Stimulated activated CD8-positive, alpha-beta memory T cell treated with anti-CD3 and anti-CD28 coated beads, Interleukin-2, amount 100 ng/mL, for 1 hour (primary cell): ENCODE measurements at places on chromosomes 1 and 21.

DNA sequence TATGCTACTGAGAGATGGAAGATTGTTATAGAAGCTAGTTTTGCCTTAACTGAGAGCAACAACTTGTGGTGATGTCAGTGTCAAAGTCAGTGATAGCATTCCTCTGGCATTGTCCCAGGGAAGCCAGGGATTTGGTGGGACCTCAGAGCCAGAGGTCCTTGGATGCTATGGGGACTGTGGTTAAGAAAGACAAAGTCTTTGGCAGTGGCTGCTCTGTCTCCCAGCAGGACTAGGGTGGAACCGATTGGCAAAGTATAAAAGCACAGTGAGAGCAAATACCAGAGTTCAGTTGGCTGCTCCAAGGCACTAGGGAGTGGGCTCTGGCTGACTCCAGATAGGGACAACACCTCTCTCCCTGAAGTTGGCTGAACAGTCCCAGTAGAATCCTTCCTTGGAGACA lies 104.8 kb downstream of the GDAP2 start:
- no peak for DNase-seq

GRCh38 chr1:23838401-23838866 lies 13.2 kb upstream of the HMGCL start:
- DNase-seq = peak; percentile 53

DNA sequence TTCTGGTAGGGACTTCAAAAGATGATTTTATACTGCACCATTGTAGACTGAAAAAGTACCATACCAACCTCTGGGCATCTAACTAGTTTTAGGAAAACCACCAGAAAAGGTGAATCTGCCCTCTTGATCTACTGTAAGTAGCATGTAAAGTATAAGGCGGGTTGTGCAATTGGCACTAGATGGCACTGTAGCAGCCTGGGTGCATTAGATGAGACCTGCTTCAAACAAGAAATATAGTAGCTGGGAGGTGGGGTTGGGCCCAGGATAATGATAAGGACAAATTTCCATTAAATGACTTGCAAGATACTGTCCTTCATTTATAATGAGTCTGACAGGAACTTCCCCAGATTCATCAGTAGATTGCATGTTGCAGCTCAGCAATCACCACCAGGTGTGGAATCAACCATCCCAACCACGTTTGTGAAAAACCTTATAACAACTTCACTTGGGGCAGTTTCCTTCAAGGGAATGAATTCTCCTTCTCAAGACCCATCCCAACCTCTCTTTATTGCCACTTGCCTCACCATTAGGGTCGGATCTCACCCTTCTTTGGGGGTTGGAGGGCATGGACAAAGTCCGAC lies 37.3 kb upstream of the IL10 start:
- DNase-seq = no peak

GRCh38 chr1:91201694-91202093 lies 179.9 kb upstream of the ZNF644 start:
- no peak for DNase-seq

DNA sequence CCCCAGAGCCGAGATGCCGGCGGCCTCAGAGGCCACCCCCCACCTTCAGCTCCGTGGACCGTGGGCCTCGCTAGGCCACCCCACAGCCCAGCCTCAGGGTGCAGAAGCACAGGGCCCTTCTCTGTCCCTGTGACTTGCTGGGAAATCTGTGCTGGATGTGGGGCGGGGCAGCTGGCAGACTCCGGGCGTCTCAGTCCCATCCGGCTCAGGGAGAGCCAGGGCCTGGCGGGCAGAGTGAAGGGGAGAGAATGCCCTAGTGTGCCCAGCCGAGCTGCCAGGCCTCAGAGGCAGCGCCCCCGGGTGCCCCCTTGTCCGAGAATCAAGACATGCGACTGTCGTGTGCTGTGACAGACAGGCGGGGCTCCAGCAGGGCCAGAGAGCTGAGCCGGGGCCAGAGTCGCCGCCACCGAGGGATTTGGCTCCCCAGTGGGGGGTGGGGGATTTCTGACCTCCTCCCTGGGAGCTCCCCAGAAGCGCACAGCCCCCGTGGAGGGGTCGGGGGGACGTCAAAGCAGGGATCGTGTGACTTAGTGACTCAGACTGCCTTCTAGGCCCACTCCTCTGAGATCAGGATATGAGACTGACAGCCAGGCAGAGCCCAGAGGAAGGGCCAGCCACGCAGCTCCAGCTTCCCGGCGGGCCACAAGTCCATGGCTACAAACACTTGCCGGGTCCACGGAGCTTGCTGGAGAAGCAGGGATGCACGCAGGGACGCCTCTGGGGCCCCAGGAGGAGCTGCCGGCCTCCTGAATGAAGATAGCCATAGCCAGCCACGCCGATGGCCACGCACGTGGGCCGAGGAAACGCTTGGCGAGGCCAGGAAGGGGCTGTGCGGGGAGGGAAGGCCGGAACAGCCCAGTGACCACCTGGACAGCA lies 11.9 kb downstream of the COL6A1 start:
- no peak for DNase-seq

DNA sequence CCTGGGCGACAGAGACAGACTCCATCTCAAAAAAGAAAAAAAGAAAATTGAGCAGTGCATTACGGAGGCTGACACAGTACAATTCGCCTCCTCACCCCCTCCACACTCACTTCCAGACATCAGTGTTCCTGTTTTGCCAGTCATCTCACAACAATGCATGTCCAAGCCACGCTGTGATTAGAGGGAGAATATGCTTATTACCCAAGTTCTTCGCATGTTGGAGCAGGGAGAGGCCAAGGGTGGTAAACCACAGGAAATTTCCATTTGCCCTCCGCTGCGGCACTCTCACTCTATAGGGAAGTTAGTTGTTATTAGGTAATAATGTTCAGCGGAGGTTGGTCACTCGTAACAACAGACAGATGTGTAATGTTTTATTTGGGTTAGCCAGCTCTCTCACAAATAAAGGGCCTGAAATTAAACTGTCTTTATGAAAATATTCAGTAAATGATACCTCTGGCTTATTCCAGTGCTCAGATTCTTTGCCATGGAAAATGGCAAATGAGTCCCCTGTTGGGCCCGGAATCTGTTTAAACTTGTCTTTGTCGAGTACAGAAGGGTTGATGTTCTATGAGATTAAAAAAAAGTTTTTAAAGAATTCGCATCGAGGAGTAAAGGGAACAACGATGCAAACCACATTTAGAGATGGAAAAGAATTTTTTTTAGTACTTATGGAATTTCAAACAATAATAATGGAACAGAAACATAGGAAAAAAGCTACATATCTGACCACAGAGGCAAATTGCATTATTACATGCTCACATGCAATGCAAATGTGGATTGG lies 33.1 kb downstream of the KCNJ15 start:
- DNase-seq = no peak

DNA sequence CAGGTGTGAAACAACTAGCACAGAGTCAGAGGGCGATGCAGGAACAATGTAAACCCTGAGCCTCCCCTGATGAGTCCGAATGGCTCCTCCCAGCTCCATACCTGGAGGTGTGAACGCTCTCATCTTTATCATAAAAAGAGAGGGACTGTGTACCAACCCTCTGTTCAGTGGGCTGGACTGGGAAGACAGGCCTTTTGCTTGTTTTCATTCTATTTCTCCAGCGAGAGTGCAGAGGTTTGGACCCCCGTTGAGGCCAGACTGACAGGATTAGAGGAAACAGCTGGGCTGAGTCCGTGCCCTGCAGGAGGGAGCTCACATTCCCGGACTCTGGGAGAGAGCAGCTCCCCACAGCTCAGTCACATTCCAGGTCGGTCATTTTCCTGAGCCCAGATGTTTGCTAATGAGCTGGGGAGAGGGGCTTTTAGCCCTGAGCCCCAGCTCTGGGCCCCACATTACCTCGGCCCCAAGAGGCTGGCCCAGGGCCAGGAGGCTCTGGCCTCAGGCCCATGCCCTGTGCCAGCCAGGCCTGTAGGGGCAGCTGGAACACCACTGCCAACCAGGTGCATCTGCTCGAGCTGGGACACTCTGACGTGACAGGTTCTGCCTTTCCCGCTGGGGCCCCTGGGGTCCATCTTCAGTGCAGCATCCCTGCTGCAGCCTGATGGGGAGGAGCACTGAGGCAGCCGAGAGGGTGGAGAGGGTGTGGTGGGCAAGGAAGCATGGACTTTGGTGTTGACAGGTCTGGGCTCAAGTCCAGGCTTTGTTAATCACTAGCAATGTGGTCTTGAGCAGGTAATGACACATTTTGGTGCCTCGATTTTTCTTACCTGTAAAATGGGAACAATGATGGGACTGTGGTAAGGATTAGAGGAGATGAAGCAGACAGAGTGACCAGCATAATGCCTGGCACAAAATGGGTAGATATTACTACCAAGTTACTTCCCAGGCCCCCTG lies 3.5 kb upstream of the NBL1 start:
- DNase-seq = no peak

DNA sequence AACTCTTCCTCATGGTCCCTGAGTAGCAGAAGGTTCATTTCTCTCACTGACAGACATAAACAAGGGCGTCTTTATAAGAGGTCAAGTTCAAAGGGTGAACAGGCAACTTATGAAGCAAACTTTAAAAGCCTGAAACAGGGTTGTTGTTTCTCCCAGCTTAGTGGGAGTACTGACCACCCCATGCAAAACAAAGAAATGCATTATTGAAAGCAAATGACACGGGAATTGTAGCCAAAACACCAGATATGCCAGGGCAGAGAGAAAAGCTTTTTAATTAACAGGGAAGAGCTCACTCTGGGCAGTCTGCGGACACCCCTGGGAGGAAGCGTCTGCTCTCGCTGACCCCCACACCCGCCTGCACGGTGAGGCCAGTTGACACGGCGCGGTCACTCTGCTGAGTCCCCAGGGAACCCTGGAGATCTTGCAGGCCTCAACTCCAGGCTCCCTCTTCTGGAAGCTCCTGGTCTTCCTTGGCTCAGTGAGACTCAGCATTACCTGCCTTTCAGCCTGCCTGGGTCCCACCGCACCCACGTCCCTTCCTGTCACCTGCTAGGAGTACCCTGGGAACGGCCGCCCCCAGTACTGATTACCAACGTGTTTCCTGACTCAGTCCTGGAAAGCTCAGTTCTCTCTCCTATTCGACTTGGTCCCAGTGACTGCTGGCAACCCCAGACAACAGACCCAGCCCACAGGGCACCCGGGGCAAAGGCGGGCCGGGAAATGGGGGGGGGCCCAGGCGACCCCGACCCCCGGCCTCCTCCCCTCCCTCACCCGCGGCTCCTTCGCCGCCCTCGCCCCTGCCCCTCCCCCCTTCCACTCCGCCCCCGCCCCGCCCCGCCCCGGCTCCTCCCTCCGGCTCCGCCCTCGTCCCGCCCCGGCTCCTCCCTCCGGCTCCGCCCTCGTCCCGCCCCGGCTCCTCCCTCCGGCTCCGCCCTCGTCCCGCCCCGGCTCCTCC lies 972 bp downstream of the CFAP410 start:
- DNase-seq = no peak

DNA sequence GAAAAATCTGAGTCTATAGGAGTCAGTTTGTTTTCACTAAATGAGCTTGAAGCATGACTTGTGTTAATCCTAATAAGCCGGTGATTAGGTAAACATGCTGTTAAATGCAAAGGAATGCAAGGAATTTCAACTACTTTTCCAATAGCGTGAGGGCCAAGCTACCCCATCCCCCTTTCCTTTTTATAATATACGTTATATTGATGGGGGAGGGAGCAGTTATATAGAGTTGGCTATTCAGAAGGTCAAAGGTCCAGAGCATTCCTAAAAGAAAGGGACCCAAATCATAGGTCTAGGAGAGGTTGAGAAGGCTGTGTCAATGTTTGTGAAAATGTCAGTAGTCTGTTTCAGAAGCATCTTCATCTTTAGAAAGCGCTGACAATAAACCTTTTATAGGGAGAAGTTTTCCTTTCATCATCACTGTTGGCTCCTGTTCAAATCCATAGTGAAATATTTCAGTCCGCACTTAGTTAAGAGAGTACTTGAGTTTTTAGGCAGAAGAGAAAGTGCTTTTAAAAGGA lies 3.8 kb downstream of the CCN1 start:
- DNase-seq = no peak

- DNase-seq = no peak
Measured at GRCh38 chr1:1058921-1059493, 15.1 kb downstream of the RNF223 start.

- DNase-seq = no peak
Measured at GRCh38 chr1:44261171-44261817, 48.0 kb downstream of the DMAP1 start.

- DNase-seq = no peak
Measured at GRCh38 chr1:38004284-38005108, 818 bp downstream of the FHL3 start.

DNA sequence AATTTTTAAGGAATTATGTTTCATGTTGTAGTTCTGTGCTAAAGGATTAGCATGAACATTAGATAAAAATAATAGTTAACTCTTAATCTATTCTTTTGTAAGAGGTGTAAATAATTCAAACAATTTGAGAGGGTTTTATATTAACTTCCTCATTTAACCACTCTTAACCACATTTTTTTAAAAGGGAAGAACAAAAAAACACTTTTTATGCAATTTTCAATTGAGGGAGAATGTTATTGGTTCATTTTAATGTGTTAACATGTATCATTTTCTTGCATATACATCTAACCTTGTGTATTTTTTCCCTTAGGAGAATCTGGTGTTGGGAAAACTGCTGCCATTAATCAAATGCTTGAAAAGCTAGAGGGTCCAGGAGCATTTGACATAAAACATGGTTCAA lies 169.0 kb downstream of the LBR start:
- DNase-seq = no peak

GRCh38 chr1:229631966-229632365 lies 5.9 kb downstream of the URB2 start:
- DNase-seq = no peak

GRCh38 chr21:37341254-37341960 lies 25.2 kb upstream of the DYRK1A start:
- DNase-seq = no peak

GRCh38 chr1:40338745-40339419 lies 21.8 kb upstream of the COL9A2 start:
- DNase-seq = peak; percentile 81

GRCh38 chr1:113676524-113676923 lies 82.8 kb downstream of the PHTF1 start:
- no peak for DNase-seq
